ENCODE measurements at places on chromosomes 12 and 14. TPM values are rescaled to one million over a fixed set of nuclear protein-coding genes. Genes with fewer than 3 reads are reported as not detected.

Gene TSHR
- total RNA-seq: not detected

Gene LTBP2
- total RNA-seq: 133 TPM

Gene GPR132
- total RNA-seq: under 0.01 TPM

Gene CNTN1
- total RNA-seq: not detected

Gene BATF
- 0.16 TPM for total RNA-seq

Gene ATP6V1D
- 73.5 TPM for total RNA-seq

Gene DDX54
- total RNA-seq: 36.3 TPM

Gene CDH24
- total RNA-seq: 10.9 TPM

Gene SCNN1A
- total RNA-seq: not detected

All from bladder microvascular endothelial cell (primary cell).